Lung (tissue), 17 donors: ENCODE measurements at places on chromosomes 11 and 22. TPM values are rescaled to one million over a fixed set of nuclear protein-coding genes. Genes with fewer than 3 reads are reported as not detected.

- no peaks in the 10 kb centered on the region for H3K27me3 ChIP-seq
- H3K27ac ChIP-seq: no peak overlapping the region
- no peak overlapping the region for H3K4me3 ChIP-seq
- peaks cover 18% of the 10 kb centered on the region for H3K36me3 ChIP-seq
- DNase-seq: no peak
These were observed 81.6 kb downstream of the FLI1 start for GRCh38 chr11:128775468-128775867.

GRCh38 chr11:73415854-73416615, 39.8 kb downstream of the RELT start:
- H3K36me3 ChIP-seq: peaks cover 2% of the 10 kb centered on the region
- no peak overlapping the region for H3K27ac ChIP-seq

The KCNK4 gene
- total RNA-seq: not detected

DNA sequence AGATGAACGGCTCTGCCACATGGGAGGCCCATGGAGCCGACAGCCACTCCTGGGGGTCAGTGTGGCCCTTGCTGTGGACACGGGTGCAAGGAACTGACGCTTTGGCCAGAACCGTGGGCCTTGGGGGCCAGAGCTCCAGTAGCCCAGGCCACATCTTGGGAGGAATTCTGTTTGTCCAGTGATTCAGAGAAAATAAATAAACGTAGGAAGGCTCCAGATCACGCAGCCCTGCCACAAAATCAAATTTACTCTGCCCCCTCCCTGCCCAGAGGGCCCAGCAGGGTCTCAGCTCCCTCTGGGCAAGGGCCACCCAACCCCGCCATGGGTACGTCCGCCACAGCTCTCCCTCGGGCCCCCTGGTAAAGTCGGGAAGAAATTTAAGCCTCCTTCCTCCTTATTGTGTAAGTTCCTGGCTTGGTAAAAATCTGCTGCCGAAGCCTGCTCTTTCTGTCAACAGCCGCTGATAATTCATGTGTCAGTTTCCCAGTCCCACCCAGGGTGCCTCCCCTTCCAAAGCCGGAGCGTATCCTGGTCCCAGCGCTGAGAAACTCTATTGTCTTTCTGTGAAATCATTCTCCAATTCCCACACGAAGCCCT, 6.9 kb upstream of the MUC5AC start:
- H3K4me1 ChIP-seq: no peaks in the 10 kb centered on the region
- no peak overlapping the region for H3K27ac ChIP-seq
- H3K36me3 ChIP-seq: no peaks in the 10 kb centered on the region
- H3K4me3 ChIP-seq: no peak overlapping the region
- H3K27me3 ChIP-seq: no peaks in the 10 kb centered on the region

The OR51E2 gene
- total RNA-seq: not detected

DNA sequence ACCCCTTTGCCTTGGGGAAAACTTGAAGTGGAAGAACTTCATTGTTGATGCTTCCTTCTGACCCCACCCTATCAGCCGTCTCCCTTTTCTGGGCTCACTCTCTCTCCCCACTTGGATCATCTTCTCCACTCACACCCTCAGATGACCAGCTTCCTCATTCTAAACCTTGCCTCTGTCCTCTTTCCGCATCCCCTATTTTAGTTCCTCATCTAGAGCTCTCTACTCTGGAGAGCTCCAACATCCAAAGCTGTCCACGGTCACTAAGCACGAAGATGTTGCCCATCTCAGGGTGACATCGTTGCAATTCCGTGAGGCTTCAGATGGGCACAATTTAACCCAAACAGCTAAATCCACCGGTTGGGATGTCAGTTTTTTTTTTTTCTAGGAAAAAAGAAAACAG, 31.6 kb upstream of the ME3 start:
- DNase-seq: no peak
- H3K4me3 ChIP-seq: no peak overlapping the region
- H3K27ac ChIP-seq: no peak overlapping the region
- no peaks in the 10 kb centered on the region for H3K4me1 ChIP-seq
- H3K27me3 ChIP-seq: no peaks in the 10 kb centered on the region

The CBLIF gene
- total RNA-seq: not detected
